Osteocyte (in vitro differentiated cells): ENCODE measurements at places on chromosomes 7 and 10.
A peak's percentile ranks its signal among the peaks of the same experiment; 100 is the strongest.

- no peak for DNase-seq
Observed at GRCh38 chr10:73338801-73339368, 19.8 kb downstream of the CFAP70 start.

GRCh38 chr10:93363891-93364648 lies 118.1 kb downstream of the MYOF start:
- no peak for DNase-seq

GRCh38 chr7:128379900-128380479 lies 18.5 kb upstream of the PRRT4 start:
- DNase-seq = no peak

GRCh38 chr10:12741360-12741804 lies 260.1 kb downstream of the CCDC3 start:
- DNase-seq = no peak

GRCh38 chr7:142477079-142477651 lies 219.3 kb upstream of the PRSS58 start:
- DNase-seq = no peak

DNA sequence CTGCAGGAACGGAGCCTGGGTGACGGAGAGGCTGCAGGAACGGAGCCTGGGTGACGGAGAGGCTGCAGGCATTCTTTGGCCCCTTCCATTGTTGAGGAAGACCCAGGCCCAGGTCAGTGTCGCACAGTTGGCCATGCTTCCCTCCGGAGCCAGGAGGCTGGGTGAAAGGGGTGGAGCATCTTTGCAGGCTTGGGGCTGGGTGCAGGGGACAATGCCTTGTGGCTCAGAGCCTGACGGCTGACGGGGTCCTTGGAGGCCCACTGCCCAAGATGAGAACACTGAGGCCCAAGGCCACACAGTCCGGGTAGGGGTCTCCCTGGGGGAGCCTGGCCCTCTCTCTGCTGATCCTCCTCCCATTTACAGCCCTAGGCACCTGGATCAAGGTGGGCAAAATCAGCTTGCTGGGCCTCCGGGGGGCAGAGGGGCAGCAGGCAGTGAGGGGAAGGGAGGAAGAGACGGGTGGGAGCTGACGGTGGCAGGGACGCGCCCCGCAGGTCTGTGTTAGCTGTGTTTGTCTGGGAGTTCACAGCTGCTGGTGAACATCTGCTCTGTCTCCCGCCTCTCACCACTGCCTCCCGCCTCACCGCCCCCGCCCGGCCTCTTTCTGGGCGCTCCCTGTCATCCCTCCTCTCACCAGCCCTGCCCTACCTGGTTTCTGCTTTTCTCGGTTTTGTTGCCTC lies 30.6 kb upstream of the PCBD1 start:
- DNase-seq = no peak

- no peak for DNase-seq
Observed at GRCh38 chr7:88104732-88105131, 115.1 kb downstream of the SRI start.

- DNase-seq = no peak
Observed at GRCh38 chr10:82796510-82796909, 921.5 kb downstream of the NRG3 start.

- no peak for DNase-seq
Observed at GRCh38 chr10:125698481-125698998, 15.6 kb upstream of the TEX36 start.

DNA sequence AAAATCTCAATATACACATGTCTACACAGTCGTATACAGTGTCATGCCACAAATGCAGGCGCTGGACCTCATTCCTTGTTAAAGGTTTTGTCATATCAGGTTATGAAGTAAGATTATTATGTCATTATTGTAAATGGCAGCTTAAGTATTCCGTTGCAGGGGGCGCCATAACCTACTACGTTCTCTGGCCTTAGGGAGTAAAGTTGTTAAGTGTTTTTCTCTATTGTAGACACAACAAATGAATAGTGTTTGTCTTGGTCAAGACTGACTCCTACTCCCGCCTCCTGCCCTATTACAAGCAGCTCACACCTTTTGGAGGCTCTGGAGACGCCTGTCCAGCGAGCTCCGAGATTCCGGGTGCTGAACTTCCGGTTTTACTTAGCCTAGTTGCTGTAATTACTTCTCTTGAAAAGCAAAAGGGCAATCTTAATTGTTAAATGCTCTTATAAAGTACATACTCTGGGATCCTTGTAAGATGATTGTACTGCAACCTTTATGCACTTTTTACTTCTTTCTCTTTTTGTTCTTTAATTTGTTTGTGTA lies 994 bp downstream of the GATAD1 start:
- DNase-seq = no peak

GRCh38 chr10:37734971-37735370 lies 122.4 kb downstream of the ZNF248 start:
- DNase-seq = no peak

DNA sequence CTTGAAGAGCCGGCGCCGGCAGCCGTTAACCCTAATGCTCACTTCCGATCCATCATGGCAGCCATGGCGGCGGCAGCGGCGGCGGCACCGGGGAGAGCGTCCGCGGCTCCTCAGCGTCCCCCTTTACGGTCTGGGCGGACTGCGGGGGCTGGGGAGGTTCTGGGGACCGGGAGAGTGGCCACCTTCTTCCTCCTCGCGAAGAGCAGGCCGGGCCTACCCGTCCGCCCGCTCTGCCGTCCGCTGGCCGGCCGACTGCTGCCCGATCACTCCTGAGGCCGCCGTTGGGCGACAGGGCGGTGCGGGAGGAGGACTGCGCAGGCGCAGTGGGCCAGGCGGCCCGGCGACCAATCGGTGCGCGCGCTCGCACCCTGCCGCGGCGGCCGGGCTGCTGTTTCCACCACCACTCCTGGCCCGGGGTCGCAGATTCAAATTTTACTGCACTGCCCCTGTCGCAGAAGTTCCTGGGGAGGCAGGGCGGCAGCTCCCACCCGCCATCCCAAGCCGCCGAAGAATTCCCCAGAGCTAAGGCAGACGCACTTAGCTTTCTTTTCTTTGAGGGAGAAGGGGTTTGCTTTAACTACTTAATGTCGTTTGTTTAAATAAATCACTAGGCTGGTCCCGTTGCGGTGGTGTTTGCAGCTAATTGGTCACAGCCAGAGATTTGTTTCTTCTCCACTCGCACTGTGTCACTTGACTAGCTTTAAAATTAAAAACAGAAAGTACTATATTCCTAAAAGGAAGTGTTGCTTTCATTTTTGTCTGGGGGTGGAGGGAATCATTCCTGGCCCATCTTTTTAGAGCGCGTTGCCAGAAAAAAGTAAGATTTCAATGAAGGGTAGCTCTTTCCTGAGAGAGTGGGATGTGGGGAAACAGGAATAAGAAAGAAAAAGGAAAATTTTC lies at the start of gene KIF5B:
TSS of gene KIF5B (minus strand) at position 290 of the 900 bp plus-strand sequence. CDS start 452 bp downstream, outside the sequence.
- peak; percentile 97 for DNase-seq

DNA sequence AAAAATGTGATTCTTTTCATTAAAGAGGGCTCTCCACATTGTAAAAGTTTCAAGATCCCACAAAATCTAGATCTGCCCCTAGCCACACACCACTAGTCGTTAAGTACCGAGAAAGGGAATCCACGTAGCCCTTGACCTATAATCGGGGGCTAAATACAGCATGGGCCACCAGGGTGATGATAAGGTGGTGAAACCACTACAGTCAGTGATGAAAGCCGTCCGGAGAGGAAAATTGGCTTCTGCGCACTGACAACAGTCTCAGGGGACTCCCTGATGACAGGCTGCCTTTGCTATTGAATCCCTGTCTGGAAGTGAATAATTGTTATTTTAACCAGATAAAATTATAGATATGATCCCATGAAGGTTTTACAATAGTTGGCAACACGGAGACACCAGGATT lies 4.6 kb downstream of the TECTB start:
- no peak for DNase-seq

GRCh38 chr7:158824028-158824427 lies 5.3 kb downstream of the ESYT2 start:
- DNase-seq = no peak

DNA sequence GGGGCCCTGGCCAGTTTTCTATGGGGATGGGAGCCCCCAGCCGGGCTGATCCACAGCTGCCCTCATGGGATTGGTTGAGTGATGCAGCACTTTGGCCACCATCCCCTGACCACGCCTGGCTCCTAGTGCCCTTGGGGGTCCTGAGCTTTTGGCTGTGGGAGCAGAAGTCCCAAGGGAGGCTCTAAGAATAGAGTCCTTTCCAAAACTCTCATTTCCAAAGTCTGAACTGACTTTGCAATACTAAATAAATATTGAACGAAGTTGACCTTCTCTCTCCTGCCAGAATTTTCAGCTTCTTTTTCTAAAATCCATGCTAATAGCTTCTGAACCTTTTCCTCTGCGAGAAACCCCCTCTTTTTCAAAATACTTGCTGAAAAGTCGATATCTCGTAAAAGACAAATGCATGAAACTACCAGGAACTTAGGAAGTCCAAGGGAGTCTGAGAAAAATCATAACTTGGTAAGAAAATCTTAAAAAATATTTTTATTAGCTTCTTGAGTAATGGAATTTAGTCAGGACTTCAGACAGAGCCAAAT lies 62.7 kb upstream of the IGFBP3 start:
- DNase-seq = no peak

GRCh38 chr10:26269754-26270153 lies 53.2 kb downstream of the GAD2 start:
- peak; percentile 11 for DNase-seq

DNA sequence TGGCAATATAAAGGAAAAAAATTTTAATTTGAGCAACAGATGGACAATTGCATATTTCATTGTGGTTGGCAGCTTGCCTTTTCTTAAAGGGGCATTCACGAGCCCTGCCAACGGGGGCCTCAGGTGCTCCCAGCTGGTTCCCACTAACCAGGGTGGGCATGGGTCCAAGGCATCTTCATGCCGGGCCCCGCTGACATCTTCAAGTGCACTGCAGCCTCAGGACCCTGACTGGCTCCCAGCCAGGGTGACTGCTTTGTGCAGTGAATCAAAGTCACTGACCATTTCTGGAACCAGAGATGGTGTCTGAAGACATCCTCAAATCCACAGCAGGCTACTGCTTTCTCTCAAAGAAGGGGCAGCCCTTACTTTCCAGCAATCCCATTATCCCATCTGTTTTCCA lies 275.2 kb upstream of the MGMT start:
- no peak for DNase-seq

DNA sequence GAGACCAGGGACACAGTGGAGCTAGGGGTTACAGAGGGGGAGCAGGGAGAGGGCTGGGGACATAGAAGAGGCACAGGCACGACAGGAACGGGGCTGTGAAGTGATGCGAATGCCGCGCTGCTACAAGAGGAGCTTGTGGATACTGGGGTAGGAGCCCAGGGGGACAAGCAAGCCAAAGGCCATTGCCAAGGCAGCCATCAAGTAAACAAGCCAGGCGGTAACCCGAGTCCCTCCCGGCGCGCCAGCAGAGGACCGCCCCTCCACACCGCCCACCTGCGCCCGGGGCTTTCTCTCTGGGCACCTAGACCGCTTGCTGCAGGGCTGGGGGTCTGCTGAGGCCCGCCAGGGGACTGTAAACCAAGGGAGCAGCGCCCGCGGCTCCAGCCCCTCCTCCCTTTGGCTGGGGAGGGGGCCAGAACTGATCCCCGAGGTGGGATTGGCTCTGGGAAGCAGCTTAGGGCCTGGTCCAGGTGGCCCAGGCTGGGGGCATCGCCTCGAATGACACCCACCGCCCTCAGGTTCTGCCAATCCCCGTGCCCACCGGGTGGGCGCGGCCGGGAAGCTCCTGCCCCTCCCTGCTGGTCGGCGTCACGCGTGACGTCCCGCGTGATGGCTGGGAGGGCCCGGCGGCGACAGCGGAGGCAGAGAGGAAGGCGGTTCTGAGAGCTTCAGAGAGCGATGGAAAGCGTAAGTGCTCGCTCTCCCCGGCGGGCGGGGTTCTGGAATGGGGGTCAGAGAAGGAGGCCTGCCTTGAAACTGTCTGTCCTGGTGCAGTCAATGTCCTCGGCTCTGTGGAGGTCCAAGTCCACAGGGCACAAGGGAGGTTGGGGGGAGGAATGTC lies 982 bp downstream of the SFXN3 start:
- DNase-seq = peak; percentile 90

GRCh38 chr7:10121631-10122030 lies 852.0 kb upstream of the PHF14 start:
- no peak for DNase-seq

GRCh38 chr7:149836434-149836833 lies 1.7 kb upstream of the ZNF862 start:
- DNase-seq = no peak

DNA sequence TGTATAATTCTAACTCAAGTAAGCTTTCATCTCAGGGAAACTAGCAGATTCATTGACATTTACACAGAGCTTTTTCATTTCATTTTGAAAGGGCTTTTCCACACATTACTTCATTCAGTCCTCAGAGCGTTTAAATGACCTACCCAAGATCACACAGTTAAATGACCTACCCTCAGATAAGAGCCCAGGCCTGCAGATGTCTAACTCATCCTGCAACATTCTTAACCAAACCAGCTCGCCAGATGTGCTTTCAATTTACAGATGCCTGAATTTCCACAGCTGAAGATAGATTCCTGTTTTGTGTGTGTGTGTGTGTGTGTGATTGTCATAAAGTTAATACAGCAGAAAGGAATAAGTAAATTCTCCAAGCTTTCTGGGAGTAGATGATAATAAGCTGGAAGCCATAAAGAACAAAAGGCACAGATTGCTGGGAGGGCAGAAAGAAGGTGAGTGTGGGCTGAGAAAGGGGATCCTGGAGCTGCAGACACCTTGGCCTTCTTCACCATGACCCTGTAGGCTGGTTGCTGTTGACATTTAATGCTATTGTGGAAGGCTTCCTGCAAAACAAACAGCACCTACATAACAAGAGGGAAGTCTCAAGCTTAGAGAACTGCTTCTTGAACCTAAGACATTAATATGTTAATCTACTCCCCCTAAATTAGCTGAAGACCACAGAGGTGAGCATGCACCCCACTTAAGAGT lies 489.7 kb upstream of the CELF2 start:
- DNase-seq = no peak

- DNase-seq = no peak
Observed at GRCh38 chr7:151867912-151868311, 9.0 kb downstream of the PRKAG2 start.

GRCh38 chr10:111128331-111129180 lies 51.7 kb downstream of the ADRA2A start:
- peak; percentile 66 for DNase-seq

DNA sequence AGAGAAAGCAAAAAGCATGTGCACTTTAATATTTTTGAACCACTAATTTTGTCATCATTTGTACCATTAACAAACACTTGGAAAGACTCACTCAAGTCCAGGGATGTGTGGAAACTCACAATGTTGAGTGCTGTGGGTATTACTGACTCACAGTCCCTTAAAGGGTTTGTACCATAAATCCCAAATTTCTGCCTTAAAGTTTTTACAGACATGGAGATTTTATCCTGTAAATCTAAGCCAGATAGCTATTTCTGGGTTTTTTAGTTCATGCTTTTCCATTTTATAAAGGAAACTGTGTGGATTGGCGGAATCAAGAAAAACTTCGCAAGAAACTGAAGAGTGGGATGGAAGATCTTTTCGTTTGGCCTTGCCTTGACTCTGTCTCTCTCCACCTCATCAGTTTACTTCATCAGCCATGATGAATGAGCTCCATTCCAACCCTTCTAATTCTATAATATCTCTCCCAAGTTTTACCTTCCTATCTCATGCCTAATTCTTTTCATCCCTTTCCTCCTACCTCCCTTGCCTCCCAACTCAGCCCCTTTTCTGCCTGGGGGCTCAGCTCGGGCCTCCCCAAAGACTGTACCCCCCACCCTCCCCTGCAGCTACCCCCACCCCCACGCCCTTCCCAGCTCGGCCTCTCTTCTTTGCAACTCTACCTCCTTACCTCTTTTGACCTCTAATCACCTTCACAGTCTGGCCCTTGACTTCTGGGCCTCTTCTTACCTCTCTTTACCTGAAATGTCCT lies 218.5 kb upstream of the MKLN1 start:
- no peak for DNase-seq

GRCh38 chr10:79381804-79382221 lies 34.5 kb downstream of the PPIF start:
- peak; percentile 87 for DNase-seq
